ENCODE measurements at places on chromosomes 11 and 22.

- DNase-seq, result no peak
These were observed 928 bp downstream of the FBXO7 start for GRCh38 chr22:32475468-32476010.

DNA sequence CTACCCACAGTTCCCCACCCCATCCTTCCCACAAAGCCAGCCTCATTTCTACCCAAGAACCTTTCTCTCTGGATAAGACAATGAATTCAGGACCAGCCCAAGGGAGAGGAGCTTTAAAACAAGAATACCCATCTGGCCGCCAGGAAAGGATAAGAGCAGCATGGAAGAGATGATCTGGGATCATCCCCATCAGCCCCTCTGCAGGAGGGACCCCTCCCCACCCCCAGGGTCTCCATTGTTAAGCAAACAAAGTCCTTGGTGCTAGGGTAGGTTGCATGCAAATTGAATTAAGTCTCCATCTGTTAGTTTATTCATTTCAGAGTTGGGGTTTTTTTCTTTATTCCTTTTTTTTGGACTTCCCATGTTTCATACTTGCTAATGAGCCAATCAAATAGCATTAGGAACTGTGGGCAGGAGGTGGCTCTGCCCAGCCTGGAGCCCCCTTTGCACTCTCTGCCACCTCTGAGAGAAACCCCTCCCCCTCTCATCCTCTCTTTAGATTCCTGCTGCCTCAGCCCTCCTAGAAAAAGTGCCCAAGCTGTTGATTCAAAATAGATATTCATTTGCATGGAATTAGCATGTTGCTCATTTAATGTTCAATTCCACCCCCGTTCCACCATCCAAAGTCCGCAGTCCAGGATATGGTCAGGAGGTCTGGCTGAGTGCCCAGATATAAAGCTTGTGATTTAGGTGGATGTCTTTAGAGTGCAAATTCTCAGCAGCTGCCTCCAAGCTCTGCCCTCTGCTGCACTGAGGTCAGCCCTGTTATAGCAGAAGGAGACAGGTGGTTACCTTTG is 138.5 kb upstream of the NCAM1 start:
- no peak for DNase-seq

GRCh38 chr22:44975427-44976262 is 34.2 kb downstream of the PHF21B start:
- DNase-seq, result peak; percentile 70

- DNase-seq, result no peak
These were observed 24.9 kb upstream of the SHISAL1 start for GRCh38 chr22:44337678-44338004.

DNA sequence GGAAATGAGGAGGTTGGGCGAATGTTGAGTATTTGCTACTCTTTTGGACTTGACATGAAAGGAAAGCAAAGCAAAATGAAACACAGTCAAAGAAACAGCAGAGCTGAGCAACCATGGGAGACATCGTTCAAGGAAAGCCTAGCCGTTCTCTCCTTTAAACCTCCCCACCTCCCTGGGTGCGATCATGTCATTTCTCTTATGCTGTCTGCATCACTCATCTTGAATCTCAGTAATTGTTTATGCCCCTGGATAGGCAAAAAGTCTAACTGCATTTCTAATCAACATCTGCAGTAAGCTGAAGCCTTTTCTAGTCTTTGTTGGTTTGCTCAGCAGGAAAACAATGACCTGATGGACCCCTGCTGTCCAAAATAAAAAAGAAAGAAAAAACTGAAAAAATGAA is 107.0 kb downstream of the MSANTD4 start:
- no peak for DNase-seq

DNA sequence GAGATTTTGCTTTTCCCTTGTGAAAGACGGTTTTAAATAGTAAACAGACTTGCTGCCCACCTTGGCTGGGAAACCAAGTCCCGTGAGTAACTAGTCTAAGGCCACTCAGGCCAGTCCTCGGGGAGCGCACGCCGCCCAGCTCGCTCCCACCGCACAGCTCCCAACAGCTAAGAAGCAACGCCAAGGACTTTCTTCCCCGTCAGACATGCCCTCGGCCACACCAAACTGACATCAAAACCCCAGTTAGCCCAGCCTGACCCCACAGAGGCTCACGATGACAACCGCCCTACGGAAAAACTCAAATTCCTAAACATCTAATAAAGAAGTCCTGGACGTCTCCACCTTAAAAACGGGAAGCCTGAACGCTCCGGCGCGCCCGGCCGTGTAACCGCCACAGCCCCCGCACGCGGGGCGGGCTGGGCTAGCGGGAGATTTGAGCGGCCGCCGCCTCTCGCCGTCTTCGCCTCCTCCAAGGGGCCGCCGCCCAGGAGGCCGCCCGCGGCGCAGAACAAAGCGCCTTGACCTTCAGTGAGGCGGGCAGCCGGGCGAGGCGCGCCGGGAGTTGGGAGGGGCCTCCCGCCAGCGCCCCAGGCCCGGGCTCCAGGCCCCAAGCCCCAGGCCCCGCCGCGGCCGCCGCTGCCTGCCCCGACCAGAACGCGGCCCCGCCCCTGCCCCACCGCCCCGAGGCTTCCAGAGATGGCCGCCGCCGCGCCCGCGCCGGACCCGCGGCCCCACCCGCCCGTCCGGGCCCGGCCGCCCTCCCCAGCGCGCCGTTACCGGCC is 486 bp downstream of the NAP1L4 start:
- peak; percentile 77 for DNase-seq
